ENCODE measurements at places on chromosomes 11 and 22.

- DNase-seq, result no peak
Measured at GRCh38 chr11:57359896-57360690, 20.9 kb downstream of the PRG3 start.

DNA sequence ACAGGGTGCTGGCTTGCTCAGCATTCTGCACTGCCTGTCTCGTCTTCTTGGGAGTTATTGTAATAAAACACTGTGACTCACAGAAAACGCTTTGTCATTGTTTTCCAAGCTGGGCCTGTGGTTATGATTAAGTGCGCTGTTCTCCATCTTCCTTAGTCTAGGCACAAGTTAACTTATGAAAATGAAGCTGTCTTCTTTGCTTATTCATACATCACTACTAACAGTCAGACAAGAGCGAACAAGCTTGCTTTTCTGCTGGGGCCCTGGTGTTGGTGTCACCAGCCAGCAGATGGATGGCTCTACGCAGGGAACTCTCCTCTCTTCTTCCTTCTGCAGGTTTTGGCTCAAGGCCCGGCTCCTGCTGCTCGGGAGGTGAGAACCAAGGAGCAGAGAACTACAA lies 380.1 kb upstream of the SYN3 start:
- DNase-seq, result peak; percentile 27

GRCh38 chr11:82898241-82898640 lies 2.0 kb downstream of the PRCP start:
- no peak for DNase-seq

DNA sequence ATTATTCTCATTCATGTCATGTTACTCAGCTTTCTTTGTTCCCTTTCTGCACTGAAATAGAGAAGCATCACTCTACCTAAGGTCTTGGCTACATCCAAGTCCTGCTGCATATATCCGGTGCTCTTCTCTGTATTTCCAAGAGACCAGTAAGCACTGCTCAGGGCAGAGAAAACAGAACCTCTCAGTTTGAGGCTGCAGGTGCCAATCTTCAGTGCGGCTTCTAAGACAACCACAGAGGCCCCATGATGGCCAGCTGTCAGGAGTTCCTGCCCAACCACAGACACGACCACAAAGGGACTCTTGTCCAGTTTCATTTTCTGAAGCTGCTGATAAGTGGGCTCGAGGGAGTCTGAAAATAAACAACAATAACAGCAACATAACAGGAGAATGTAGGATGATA lies 378.4 kb upstream of the PITPNB start:
- DNase-seq, result no peak

- DNase-seq, result no peak
Measured at GRCh38 chr11:702462-703461, 3.3 kb upstream of the EPS8L2 start.

DNA sequence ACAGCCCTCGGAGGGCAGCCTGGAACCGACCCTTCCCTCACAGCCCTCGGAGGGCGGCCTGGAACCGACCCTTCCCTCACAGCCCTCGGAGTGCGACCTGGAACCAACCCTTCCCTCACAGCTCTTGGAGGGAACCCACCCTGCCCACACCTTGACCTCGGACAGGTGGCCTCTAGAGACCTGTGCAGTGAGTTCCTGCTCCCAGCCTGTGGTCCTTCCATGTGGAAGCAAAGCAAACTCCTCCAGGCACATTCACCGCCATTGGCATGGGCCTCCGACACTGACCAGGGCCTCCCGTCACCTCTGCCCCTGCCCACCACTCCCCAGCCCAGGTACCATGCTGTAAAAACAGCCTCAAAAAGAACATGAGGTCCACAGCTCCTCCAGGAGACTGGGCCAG lies 272.1 kb downstream of the BRD1 start:
- DNase-seq, result no peak

- DNase-seq, result no peak
Measured at GRCh38 chr22:43540529-43540923, 128.7 kb downstream of the MPPED1 start.

GRCh38 chr11:117005758-117006157 lies 92.5 kb downstream of the SIK3 start:
- DNase-seq, result no peak

Data from GOT3 (cell line).